ENCODE measurements at places on chromosomes 1 and 21.

- peak; percentile 28 for DNase-seq
These were observed 5.8 kb upstream of the FAM167B start for GRCh38 chr1:32241001-32241763.

DNA sequence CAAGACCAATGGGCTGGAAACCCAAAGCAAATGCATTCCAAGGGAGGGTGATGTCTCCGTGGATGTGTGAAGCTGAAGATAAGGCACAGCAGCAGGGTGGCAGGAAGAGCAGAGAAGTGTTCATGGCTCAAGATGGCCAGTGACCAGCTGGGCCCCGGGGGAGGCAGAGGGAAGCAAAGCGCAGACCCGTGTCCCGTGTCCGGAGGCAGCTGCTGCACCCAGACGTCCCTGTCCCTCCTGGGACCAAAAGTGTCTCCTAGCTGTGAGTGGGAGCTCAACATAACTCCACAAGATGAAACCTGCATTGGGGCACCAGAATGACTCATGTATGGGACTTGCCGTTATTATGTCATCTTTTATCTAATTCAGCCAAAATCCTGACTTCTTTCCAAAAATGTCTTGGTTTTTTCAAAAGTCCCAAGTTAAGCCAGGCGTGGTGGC, 118.2 kb downstream of the RIPK4 start:
- DNase-seq: no peak

- DNase-seq: no peak
These were observed 2.6 kb downstream of the TMEM51 start for GRCh38 chr1:15155888-15156741.

- no peak for DNase-seq
These were observed 2.6 kb upstream of the LEFTY2 start for GRCh38 chr1:225943582-225943981.

DNA sequence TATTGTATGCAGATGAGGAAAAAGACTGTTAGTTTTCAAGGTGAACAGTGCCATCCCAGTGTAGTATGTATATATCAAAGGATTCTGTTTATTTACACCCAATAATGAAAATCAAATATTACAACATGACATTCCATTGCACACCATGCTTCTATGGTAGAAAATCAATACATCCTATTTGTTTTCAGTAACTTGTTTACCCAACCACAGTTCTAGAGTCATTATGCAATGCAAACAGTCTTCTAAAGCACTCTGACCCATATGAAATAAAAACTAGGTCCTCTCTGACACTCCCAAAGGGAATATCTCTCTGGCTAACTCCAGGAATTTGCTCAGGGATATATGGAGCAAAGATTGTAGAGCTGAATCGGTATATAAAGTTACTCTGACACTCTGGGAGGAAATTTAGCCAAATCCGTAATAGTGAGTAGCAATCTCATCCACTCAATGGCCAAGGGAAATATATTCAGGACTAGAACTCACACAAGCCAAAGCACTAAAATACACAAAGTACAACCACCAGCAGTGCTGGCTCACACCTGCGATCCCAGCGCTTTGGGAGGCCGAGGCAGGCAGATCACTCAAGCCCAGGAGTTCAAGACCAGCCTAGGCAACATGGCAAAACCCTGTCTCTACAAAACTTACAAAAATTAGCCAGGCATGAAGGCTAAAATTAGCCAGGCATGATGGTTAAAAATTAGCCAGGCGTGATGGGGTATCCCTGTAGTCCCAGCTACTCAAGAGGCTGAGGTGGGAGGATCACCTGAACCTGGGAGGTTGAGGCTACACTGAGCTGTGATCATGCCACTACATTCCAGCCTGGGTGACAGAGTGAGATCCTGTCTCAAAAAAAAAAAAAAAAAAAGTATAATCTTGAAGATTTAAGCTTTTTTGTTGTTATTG, 75.2 kb downstream of the RERE start:
- no peak for DNase-seq

- DNase-seq: no peak
These were observed 172.2 kb upstream of the IRF2BP2 start for GRCh38 chr1:234782105-234782751.

- no peak for DNase-seq
These were observed 48.2 kb upstream of the RCOR3 start for GRCh38 chr1:211210965-211211364.

GRCh38 chr1:47986761-47987200, 10.4 kb downstream of the TRABD2B start:
- DNase-seq: no peak

GRCh38 chr1:54857141-54857540, 29.9 kb downstream of the DHCR24 start:
- no peak for DNase-seq

DNA sequence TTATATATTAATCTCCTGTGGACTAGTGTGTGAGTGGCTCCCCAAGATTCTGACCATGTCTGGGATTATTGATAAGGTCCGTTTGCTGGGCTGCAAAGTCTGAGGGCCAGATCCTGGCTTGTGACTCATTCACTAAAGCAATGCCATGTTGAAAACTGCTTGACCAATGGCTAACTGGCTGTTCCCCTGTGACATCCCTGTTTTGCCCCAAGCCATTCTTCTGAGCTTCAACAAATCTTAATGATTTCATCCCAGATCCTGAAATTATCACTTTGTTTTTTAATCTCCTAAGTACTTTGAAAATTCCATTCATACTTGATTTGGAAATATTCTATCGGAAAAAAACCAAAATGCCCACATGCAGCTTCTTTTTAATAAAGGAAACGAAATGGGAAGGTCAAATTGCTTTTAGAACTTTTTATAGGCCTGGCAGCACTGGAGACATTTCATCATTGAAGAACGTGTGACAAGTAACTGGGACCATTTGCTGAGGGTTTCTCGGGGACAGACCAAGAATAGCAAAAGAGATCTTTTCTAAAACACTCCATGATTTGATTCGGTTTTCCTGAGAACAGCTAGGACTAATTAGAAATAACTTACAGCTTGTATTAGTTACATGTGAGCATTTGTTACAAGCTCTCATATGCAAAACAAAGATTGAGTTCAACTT, 121.3 kb downstream of the TGFB2 start:
- no peak for DNase-seq

GRCh38 chr1:116915086-116915661, 5.5 kb downstream of the PTGFRN start:
- no peak for DNase-seq

GRCh38 chr21:36005018-36005417, 55.3 kb downstream of the SETD4 start:
- DNase-seq: no peak

GRCh38 chr1:8077602-8078001, 51.5 kb upstream of the ERRFI1 start:
- DNase-seq: no peak

DNA sequence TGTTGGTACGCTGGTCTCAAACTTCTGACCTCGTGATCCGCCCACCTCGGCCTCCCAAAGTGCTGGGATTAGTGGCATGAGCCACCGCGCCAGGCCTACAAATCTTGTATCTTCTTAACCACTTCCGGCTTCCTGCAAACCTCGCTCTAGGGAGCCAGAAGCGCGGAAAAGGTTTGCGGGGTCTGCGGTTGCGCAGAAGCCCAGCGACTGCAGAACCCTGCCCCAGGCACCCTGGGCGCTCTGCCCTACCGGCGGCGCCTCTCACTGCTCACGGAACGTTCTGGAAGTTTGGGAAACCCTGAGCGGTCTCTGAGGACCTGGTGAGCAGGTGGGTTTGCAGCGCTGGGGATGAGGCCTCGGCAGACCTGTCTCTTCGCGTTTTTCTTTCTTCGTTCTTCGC, at the start of gene C1orf146:
TSS of gene C1orf146 (plus strand) at position 195 of the 400 bp plus-strand sequence. CDS start 13,506 bp downstream, outside the sequence.
- no peak for DNase-seq

DNA sequence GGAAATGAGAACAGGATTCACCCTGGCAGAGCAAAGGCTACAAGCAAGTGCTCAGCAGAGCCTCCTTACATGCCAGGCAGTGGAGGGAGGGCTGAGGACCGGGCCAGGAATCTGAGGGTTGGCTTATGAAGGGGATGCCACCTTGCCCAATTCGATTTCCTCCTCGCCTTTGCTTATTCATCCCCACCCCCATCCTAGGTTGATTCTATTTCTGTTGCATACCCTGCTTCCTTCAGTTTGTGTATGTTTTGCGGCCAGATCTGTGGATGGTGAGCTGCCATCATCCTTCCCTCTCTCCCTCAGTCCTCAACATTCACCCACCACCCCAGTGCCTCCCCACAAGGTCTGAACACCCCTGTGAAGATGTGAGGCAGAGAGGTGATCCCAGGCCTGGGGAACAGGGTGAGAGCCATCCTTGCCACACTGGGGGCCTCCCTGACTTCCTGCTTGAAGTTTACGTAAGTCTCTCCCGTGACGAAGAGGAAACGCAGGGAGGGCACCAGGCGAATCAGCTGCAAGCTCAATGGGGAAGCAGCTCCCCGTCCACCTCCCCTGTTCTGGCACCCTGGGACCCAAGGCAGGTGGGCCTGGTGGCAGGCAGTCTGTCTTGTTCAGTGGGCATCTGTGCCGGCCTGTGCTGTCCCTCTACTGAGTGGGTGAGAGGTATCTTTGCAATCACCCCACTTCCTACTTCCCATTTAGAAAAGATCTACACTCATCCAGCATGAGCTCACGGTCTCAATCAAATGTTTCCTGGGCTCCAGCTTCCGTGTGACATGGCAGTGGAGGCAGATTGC, 50.6 kb upstream of the CNTN2 start:
- DNase-seq: no peak

- no peak for DNase-seq
These were observed 382.5 kb downstream of the PLPP3 start for GRCh38 chr1:56196839-56197238.

DNA sequence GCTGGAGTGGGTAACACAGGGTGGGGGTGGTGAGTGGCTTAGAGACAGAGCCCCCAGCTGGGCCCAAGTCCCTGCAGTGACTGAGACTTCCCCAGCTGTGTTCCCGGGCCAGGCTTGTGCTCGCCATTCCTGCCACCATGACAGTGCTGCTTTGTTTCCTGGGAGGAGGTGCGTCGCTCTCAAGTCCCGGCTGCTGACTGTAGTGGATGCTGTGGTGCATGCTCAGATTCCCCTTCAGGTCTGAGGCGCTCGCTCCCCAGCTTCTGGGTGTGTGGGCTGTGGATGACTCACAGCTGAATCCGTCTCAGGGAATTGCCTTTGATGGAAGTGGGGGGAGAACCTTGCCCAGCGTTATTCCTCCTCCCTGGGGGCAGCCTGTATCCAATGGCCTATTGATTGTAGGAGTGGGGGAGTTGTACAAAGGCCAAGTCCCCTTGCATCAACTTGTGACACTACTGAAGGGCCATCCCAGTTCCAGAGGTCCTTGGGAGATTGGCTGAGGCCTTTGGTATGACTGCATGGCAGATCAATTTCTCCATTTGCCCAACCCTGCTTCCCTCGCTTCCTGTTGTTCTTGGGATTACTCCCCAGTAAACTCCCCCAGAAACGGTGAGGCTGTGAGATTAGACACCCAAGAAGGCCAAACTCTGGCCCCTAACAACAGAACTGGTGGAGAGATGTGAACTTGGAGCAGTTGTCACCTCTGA, 17.8 kb upstream of the POU3F1 start:
- no peak for DNase-seq

DNA sequence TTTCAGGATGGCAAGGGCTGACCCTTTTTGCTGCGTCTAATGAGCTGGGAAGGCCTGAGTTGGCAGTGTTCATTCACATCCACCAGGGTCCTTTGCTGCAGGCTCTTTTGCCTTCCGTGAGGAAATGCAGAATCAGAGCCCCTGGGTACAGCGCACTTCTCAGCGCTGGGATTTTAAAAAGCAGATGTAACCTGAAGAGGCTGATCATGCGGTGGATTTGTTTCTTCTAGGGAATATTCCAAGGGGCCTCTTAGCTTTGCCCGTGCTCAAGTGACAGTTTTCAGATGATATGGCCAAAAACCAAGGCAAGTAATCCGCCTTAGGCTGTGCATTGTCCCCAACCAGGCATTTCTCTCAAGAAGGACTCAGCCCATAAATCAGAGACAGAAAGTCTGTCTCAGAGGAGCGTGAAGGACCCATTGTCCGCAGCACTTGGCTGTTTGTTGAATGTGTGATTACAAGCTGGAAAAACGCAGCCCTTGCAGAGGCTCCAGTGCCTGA, 237.6 kb downstream of the PTPRC start:
- peak; percentile 45 for DNase-seq
